ENCODE measurements at places on chromosomes 7 and 10.

- DNase-seq = no peak
Observed at GRCh38 chr10:76149182-76149581, 717.8 kb downstream of the LRMDA start.

GRCh38 chr7:155986497-155987160, 174.4 kb upstream of the SHH start:
- DNase-seq = no peak

DNA sequence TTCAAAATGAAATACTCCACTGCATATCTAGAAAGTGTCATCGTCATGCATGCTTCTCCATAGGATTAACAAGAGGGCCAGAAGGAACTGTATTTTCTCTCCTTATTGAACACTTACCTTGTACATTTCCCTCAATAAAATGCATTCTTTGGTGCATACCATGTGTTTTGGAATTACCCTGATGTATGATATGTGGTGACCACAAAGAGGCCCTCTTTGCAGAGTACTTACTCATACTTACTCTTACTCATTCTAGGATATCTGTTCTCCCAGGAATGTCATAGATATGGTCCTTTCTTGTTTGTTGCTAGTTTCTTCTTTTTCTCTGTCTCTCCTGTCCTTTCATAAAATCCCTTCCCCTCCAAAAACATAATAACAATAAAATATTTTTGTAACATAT, 1087.1 kb upstream of the POT1 start:
- no peak for DNase-seq

- DNase-seq = no peak
Observed at GRCh38 chr10:35916791-35917190, 274.7 kb upstream of the FZD8 start.
